Stimulated activated naive CD4-positive, alpha-beta T cell treated with Interleukin-2 at 50 U/mL for 16 hours (primary cell): ENCODE measurements at places on chromosomes 1 and 21.

DNA sequence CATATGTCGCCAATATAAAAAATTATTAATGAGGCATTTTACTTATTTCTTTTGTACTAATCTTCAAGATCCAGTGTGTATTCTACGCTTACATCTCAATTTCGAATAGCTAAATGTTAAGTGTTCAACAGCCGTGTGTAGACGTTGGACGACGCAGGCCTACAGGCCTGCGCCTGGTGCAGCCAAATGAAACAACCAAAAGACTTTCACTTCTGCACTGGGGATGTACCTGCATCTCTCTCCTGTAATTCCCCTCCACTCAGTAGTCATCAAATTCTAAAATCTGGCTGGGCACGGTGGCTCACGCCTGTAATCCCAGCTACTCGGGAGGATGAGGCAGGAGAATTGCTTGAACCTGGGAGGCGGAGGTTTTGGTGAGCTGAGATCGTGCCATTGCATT lies 76.8 kb upstream of the HNRNPU start:
- DNase-seq = no peak

- no peak for DNase-seq
Observed at GRCh38 chr1:54680387-54680786, 35.3 kb upstream of the TTC4 start.

DNA sequence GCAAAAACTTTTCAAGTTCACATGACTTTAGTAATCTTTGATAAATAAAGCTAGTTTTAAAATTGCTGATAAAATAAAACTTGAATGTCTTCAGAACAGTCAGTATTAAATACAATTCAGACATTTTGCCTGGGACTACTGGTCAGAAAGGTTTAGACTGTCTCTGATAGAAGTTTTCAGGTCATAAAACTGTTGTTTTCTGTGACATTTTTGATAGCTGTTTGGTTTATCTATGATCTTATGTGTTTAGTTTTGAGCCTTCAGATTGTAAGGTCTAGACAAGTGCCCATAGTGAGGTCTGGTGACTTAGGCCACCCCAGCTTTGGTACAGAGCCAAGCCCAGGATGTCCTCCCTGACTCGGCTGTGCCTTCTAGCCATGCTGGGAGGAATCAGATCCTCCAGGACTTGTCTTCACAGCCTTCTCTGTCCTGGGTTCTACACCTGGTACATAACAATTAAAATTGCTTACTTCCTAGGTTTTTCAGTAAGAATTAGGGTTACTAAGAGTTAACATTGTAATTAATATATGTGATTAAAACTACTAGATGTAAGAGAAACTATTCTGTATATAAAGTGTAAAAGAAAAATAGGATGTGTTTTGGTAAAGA lies 15.1 kb upstream of the DNAH14 start:
- DNase-seq = no peak

DNA sequence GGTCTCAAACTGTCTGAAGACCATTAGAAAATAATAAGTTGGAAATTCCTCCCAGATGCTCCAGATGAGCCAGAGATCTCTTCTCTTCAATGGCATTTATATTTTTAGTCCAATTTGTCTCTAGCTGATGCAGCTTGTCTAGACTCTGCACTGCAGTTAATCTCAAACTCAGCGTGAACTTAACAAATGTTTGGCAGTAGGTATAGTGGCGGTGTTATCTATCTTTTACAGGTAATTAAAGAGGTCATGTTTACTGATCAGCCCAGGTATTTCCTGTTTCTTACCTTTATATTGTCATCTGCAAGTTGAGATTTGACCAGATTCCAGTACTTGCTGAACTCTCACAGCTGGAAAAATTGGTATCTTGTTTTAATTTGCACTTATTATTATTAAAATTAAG lies 1024.5 kb upstream of the ADGRL2 start:
- no peak for DNase-seq

DNA sequence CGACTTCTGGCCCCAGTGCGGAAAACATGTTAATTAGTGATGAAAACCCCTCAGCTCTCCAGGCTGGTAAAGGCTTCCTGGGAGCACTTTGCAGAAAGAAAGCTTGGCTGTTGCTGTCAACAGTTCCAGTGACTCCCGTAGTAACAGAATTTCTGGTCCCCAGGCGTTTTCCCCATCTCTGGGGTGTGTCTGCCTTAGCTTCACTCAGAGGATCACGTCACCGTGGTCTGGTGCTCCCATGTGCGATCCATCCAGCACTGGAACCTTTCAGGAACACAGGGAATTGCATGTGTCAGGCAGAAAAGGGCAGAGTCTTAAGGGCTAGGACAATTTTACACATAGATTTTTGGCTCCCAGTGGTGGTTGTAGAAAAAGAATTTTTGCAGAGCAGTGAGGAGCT lies 470.4 kb upstream of the USP24 start:
- no peak for DNase-seq

- DNase-seq = no peak
Observed at GRCh38 chr1:233480198-233480597, 133.7 kb upstream of the KCNK1 start.

DNA sequence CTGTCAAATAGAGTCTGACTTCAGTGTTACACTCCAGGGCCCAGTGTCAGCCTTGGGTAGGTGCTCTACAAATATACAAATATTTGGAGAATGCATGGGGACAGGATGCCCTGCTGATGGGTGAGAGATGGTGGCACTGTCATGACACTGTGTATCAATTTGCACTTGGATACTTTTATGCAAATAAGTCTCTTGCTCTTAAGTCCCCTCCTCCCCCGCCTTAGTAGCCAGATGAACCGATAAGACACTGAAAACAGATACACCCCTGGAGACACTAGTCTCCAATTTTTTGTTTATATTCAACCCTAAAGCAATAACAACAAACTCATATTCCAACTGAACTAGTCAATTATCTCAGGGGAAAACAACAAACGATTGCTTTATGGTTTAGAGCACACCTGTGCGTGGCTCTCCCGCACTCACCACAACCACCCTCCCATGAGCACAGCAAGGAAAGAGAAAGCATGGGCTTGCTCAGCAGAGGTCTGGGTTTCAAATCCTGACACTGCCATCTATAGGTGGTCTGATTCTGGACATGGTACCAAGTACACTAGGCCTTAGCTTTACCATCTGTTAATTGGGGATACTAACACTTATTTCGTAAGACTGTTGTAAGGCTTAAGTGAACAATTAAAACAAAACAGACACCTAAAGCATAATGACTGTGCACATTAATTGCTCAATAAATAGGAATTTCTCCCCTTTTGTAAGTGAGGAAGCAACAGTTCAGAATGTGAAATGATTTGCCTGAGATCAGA lies 50.3 kb downstream of the HIVEP3 start:
- peak; percentile 16 for DNase-seq

- no peak for DNase-seq
Observed at GRCh38 chr1:30755746-30756145, 1.8 kb downstream of the LAPTM5 start.

- DNase-seq = no peak
Observed at GRCh38 chr1:55997536-55997935, 581.8 kb downstream of the PLPP3 start.

GRCh38 chr1:101071470-101071891 lies 45.9 kb upstream of the DPH5 start:
- no peak for DNase-seq

- no peak for DNase-seq
Observed at GRCh38 chr1:166915941-166916340, 39.9 kb upstream of the TADA1 start.

DNA sequence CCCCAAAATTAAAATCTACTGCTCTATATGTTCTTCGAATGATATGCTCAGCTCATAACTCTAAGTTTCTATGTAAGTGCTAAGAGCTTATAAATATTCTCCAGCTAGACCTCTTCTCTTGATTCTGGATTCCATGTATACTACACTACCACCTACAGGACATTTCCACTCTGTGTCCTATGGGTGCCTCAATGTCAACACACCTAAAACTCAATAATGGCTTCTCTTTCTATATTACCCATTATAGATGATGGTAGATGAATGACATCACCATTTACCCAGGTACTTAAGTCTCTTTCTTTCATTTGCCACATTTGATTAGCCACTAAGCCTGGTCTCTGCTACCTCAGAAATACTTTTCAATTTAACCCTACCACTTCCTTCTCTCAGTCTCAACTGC lies 41.3 kb downstream of the TBX19 start:
- DNase-seq = no peak
